PC-3 (cell line): ENCODE measurements at places on chromosomes 2 and 18.

- DNase-seq: no peak
These were observed 78.3 kb downstream of the MBP start for GRCh38 chr18:77054288-77054605.

DNA sequence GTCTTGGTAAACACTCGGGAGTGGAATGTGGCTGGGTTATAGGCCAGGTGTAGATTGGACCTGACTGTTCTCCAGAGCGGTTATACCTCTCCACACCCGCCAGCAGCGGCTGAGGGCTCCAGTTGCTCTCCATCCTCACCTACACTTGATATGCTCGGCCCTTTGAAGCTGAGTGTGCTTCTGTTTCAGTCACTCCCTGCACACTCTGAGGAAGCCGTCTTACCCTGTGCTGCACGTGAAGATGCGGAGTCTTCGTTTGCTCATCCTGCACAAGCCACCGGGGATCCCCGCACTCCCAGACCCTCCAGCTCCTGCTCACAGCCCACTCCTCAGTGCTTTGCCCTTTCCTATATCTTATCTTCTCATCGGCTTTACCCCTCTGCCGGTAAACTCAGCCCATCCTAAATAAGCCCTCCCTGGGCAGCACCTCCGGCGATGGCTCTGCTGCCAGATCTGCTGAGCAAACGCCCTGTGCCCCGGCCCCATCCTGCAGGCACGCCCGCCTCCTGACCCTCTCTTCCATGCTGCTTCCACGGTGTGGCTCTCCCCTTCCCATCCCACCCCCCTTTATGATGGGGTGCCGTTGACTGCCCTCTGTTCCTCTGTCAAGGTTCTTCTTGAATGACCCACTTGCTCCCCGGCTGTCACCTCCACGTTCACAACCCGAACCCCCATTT, 47.3 kb upstream of the ODC1 start:
- DNase-seq: no peak

DNA sequence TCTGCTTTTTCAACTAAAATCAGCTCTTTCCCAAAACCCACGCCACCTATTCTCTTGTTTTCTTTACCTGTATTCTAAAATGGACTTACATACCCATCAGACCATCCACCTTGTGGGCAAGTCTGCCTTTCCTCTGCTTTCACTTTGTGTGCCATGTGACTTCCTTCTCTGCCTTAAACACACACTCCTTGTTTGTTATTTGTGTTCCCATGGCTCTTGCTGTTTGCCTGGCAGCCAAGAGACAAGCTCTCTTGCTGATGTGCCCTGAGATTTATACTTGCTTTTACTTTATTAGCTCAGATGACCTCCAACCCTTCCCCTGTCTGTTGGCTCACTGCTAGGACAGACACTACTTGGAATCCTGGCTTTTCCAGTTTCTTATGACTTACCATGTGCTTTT, 309.7 kb upstream of the LRRTM4 start:
- DNase-seq: no peak

DNA sequence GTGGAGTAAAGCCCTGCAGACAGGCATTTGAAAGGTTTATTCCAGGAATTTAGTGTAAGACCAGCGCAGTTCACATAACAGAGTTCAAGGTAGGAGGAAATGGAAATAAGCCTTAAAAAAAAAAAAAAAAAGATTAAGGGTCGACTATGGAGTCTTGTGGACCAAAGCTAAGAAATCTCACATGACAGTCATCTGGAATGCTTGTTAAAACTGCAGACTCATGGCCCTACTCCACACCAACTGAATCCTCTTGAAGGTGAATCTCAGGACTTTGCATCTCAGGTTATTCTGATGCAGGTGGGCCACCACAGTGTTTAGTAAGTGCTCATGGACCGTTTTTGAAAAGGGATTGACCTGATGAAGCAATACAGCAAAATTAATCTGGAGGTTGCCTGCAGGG, 8.8 kb downstream of the TTLL4 start:
- DNase-seq: no peak

DNA sequence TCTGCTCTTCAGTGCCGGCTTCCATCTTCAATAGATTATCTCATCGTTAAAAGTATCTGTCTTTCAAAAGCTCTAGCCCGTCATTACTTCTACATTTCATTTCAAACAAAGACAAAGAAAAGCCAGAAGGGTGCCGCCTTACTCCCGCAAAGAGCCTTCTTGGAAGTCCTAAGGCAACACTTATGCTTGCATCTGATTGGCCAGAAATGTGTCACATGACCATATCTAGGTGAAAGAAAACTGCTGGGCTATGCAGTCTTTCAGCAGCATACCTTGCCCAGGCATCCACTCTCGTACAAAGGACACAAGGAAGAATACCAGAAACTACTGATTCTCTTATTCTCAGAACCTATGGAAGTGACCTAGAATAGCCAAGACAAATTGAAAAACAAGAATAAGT, 217.1 kb upstream of the SLC35G4 start:
- no peak for DNase-seq

DNA sequence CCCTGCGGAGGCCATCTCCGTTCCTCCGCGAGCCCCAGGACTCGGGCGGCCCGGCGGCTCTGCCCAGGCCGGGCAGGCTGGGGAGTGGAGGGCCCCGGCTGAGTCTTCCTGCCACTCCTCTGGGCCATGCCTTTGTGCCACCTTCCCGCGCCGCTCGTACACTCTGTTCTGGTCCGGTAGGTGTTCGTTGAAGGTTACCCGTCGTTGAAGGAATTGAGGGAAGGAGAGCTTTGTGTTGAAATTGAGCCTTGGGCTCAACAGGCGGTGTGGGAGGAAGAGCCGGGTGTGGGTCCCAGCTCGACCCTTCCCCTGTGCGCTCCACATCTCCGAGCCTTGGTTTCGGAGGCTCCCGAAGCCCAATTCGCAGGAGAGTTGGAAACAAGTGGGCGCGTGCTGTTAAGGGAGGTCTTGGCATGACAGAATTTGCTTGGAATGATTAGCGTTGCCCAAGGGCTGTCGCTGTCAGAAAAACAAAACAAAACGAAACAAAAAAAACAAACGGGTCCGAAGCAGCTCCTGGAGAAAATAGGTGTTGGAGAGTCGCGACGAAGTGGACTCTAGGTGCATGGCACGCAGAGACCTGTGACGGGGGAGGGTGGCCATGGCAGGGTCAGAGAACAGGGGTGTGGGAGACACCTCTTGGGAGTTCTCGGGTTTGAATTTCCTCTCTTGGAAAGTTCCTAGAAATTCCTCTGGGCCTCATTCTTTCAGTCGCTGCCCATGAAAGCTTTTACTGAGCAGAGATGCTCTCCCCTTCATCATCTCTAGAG, 1.2 kb upstream of the MZT2A start:
- peak; percentile 20 for DNase-seq

GRCh38 chr18:44943311-44943881, 262.7 kb downstream of the SETBP1 start:
- DNase-seq: peak; percentile 48

DNA sequence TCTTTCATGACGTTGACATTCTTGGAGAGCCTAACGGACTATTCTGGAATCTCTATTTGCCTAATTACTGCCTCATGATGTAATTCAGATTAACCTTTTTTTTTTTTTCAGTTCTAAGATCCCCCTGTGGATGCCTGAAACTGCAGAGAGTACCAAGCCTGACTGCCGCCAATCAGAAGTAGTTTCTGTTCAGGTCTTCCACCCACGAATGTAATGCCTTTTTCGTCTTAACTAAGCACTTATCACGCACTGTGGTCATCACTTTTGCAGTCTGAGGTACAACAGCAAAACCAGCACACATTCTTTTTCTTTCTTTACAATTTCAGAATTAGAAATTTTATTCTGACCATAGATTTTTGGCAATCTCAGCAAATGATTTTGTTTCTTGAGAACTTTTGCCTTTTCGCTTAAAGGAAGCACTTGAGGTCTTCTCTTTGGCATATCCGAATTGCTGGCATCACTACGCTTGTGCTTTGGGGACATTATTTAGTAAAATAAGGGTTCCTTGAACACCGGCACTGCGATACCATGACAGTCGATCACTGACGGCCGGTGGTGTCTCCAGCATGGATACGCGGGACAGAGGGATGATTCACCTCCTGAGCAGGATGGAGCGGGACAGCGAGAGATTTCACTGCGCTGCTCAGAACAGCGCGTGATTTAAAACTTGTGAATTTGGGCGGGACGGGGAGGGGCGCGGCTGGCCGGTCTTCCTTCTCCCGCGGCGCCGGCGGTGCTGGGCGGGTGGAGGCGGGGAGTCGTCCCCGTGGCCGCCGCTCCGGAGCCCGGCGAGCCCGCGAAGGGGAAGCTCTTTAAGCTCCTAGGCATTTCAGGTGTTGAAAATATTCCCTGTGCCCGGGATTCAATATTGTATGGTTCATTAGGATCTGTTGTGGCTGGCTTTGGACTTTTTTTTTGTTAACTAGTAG, 32.0 kb upstream of the GPR55 start:
- peak; percentile 69 for DNase-seq

DNA sequence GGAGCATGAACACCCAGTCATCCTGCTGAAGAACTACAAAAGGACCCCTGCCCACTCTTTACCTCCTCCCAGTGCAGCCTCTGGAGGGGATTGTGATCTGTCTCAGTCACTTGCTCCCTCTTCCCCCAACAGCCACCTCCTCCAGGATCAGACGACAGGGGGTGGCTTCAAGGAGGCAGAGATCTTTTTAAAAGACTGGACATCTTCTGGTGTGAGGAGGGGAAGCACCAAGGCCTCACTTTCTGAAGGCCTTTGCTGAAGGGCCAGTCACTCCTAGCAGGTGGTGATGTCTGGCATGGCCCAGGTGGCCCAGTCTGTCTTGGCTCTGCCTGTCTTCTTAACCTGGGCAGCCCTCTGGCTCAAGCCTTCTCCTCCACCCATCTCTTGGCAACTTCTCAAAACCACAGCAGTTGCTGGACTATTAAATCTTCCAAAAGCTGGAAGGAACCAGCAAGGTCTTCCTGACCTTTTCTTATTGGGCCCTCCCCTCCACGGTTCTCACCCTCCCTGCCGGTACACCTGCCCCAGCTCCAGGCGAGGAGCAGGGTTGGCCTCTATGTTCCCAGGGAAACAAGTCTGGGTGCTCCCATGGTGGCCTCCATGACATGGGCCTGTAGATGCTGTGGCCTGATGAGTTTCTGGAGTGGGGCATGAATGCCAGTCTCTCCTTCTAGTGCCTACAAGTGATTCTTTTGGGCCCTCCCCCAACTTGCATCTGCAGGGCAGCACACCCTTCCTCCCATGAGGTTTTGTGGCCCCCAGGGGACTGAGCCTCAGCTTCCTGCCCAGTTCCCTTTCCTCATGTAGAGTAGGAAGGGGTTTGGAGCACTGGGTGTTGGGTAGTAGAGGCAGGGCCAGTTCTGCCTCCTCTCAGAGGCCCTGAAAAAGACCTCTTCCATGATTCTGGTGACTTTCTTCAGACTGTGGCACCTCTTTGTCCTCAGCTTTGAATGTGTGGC, 5.0 kb upstream of the ATP6V1B1 start:
- DNase-seq: no peak
